ENCODE measurements at places on chromosomes 11 and 22.

GRCh38 chr11:130840679-130841078 is 75.6 kb downstream of the SNX19 start:
- no peak for DNase-seq

- no peak for DNase-seq
These were observed 12.3 kb upstream of the CLTCL1 start for GRCh38 chr22:19303785-19304184.

GRCh38 chr22:27122574-27122973 is 465.2 kb downstream of the MIAT start:
- no peak for DNase-seq

DNA sequence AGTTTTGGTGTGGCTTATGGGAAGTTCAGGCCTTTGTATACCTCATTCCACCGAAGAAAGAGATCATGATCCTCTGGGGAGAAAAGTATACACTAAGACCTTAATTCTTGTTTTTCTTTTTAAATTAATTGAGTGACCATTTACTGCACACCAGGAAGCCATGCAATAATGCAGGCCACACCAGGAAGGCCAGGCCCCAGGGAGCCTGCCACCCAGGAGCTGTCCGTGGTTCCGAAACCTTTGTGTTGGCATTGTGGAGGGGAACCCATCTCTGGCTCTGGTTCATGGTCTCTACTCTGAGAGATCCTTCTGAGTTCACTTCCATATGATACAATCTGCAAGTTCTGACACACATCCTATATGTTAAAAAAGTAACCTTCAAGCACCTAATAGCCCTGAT is 291.8 kb downstream of the MIAT start:
- no peak for DNase-seq

- DNase-seq: no peak
These were observed 83.9 kb downstream of the ETS1 start for GRCh38 chr11:128503245-128503991.

- peak; percentile 38 for DNase-seq
These were observed 2.1 kb downstream of the INPPL1 start for GRCh38 chr11:72226701-72227100.

DNA sequence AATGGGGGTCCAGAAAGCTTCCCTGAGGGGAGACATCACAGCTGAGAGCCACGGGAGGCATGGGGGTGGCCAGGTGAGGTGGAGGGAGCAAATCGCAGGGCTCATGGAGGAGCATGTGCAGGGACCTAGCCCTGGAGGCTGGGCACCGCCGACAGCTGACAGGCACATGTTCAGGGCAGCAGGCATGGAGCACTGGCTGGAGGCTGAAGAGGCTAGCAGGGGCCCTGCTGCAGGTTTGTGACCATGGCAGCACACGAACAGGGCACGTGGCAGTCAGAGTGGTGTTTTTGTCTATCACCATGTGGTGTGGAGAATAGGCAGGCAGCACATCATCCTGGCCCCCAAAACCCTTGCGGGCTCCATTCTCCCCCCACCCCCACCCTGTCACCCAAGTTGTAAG is 10.1 kb upstream of the CDC42EP2 start:
- DNase-seq: no peak

DNA sequence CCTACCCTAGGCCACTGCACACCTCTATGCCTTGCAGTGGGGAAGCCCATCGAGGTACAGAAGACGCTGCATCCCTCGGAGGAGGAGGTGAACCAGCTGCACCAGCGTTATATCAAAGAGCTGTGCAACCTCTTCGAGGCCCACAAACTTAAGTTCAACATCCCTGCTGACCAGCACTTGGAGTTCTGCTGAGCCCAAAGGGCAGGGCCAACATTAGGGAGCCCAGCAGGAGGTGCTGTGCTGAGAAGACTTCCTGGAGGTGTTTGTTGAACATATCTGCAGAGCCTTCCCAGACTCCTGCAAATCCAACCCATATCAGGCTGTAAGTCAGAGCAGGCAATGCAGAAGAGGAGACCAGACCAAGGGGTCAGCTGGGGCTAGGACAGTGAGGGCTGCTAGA is 13.5 kb downstream of the MOGAT2 start:
- DNase-seq: no peak

DNA sequence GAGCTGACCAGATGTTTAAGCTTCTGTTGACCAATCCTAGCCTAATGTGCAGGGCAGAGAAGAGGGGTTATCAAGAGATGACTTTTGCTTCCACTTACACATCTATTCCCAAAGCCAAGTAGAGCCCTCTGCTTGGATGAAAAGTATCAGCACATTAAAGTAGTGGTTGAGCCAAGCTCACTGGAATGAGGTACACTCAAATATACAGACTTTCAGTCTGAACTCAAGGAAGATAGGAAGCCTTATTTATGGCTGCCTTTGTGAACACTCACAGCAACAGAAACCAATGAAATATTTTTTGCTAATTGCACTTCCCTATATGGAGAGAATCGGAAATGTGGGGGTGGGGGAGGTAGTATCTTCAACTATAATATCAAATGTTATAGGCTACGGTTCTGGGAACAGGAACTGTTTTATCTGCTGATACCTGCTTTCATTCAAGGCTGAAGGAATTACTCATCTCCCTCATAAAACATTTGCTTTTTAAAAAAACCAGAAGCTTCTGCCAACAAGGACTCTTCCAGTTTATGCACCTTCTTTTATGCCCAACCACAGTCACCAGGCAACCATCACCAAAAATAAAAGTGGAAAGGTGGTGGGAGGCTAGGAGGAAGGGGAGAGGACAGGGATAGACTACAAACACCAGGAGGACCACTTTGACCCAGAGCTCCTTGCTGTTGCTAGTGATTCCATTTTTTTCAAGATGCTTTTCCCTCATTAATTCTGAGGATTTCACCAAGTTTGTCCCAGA is 91.2 kb downstream of the CLPB start:
- DNase-seq: no peak

GRCh38 chr11:3160252-3161031 is 4.7 kb downstream of the OSBPL5 start:
- peak; percentile 91 for DNase-seq

DNA sequence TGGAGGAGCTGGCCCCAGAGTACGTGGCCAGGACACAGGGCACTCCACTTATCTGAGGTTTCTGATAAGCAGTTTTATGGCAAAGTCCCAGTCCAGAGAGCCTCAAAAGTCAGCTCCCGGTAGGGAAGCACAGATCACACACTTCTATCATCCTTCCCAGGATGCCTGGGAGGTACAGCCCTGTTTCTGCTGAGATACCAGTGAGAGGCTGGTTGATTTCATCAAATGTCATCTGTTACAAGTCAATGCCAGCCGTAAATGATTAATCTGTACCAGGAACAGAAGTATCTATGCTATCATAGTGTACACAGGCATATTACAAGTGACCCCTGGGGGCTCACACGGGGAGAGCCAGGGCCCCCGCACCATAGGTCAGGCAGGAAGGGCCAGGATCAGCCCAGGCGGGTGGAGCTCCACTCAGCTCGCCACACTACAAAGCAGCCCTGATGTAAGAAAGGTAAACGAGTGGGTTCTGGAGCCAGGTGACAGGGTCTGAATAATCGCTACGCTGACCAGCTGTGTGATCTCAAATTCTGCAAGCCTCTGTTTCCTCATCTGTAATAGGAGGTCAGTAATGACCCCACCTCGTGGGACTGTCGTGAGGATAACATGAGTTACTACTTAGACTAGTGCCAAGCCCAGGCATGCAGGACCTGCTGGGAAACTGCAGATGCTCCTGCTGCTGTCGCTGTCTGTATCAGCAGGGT is 17.6 kb downstream of the PLA2G6 start:
- DNase-seq: no peak

- DNase-seq: no peak
These were observed 38.4 kb upstream of the A4GALT start for GRCh38 chr22:42758931-42759629.

DNA sequence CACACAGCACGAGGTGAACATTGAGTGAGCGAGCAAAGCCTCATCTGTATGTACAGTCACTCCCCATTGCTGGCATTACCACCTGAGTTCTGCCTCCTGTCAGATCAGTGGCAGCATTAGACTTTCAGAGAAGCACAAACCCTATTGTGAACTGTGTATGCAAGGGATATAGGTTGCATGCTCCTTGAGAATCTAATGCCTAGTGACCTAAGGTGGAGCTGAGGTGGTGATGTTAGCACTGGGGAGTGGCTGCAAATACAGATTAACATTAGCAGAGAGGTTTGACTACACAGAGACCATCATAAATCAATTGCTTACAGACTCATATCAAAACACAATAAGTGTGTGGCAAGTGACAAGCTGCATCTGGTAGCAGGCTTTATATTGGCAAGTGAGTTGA is 262.5 kb upstream of the ANO5 start:
- no peak for DNase-seq

GRCh38 chr11:83033972-83034672 is 37.6 kb downstream of the RAB30 start:
- DNase-seq: no peak

GRCh38 chr22:31738566-31738965 is 11.4 kb downstream of the PRR14L start:
- no peak for DNase-seq

GRCh38 chr22:36337365-36338130 is 50.2 kb downstream of the MYH9 start:
- no peak for DNase-seq

GRCh38 chr22:46354993-46355305 is 19.4 kb downstream of the TRMU start:
- DNase-seq: no peak

GRCh38 chr11:2811206-2812091 is 74.1 kb downstream of the CDKN1C start:
- DNase-seq: no peak

DNA sequence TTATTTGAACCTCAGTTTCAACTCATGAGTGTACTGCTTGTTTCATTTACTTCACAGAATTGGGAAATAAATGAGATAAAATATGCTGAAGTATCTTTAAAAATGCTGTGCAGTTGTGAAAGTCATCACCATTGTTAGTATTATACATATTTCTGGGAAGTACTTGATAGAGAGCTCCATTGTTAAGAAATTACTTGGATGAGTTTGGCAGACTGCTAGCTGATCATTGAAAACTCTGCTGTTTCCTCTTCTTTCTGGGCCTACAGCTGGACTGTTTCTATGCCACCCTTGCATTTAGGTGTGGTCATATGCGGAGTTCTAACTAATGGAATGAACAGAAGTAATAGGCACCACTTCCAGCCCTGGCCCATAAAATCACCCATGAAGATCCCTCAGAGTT is 10.0 kb downstream of the SIK2 start:
- DNase-seq: no peak

- no peak for DNase-seq
These were observed 78.0 kb upstream of the SUSD2 start for GRCh38 chr22:24103301-24103700.

DNA sequence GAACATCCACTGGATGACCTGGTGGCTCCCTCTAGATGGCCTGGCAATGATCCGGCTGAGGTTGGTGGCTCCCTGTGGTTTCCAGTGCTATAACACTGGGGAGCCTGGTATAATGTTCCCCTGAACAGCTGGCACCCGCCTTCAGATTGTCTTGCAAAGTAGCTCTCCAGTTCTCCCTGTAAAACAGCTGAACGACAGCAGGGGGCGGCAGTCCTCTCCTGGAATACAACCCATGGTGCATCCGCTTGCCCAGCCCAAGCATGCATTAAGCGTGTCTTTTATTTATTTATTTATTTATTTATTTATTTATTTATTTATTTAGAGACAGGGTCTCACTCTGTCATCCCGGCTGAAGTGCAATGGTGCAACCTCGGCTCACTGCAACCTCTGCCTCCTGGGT is 258.9 kb downstream of the BUD13 start:
- peak; percentile 89 for DNase-seq

- peak; percentile 50 for DNase-seq
These were observed 19.7 kb upstream of the APOL3 start for GRCh38 chr22:36180038-36180880.

DNA sequence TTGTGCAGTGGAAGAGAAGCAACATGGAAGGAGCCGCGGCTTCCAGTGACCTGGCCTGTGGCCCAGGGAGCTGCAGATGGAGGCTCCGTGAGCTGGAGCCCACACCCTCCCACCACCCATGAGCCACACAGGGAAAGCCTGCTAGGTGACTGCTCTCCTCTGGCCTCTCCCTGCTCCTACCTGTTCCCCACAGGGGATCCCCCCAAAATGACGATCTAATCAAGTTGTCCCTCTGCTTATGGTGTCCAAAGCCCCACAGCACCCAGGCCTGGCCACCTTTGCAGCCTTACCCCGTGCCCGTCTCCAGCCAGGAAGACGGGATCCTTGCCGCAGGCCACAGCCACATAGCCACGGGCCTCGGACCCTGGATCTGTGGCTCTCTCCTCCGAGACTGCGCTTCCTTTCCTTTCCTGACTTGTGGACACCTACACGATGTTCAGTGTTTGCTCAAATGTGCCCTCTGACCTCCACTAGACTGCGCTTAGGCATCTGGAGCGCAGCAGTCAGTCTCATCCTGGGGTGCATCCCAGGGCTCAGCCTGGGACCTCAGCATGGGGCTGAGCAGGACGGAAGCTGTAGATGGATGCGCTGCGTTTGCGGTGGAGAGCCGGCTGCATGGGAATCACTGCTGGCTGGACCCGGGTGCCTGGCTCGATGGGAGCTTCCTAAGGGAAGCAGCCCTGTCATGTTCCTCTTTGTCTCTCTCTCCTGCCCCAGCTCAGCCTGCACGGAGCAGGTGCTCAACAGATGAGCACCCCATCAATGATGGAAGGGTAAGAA is 133.3 kb downstream of the ST3GAL4 start:
- no peak for DNase-seq

- DNase-seq: no peak
These were observed 28.2 kb upstream of the TMPRSS4 start for GRCh38 chr11:118048472-118049370.

DNA sequence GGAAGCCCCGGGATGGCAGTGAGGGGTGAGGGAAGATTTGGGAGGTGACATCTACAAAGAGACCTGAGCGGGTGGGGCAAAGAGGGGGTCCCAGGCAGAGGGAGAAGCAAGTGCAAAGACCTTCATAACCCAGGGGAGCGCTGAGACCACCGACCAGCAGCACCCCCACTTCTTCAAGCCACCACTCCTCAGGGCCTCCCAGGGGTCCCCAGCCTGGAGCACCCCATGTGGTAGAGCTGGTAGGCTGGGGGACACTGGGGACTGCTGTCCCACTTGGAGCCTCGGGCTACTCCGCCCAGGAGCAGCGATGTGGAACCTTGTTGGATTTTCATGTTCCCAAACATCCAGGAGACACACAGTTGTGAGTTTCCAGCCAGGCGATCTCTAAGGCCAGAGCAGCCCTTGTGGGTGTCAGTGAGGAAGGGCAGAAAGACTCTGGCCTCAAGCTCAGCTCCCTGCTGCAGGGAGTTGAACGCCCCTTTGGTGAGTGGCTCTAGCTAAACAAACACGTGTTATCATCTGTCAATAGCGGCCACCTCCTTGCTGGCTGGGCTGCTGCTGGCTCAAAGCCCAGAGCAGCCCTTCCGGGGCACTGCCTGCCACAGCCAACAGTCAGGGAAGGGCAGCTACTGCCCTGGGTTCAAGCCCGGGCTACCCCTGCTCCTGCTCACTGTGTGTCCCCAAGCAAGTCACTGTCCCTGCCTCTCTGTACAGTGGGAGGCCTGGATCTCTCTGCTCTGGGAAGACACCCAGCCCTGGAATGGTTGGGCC is 25.7 kb upstream of the CHKA start:
- DNase-seq: no peak

GRCh38 chr22:44735518-44736428 is 16.6 kb upstream of the ARHGAP8 start:
- DNase-seq: peak; percentile 49

- DNase-seq: no peak
These were observed 7.1 kb downstream of the DDB1 start for GRCh38 chr11:61325649-61326414.
